ENCODE measurements at places on chromosomes 3 and 15.

DNA sequence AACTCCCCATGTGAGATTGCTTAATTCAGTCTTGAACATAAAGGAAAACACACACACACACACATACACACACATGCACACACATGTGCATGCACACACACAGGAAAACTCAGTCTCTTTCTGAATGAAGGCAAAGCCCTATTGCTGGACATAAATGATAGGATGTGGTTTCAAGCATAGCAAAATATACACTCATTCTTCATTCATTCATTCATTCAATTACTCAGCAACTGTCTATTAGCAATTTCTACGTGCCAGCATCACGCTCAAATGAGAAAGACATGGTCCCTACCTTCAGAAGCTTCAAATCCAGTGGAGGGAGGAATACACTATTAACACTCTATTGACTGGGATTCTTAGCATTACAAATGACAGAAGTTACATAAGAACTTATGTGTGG, 41.8 kb upstream of the UBE2E2 start:
- DNase-seq: no peak

- DNase-seq: no peak
Observed at GRCh38 chr3:10485380-10485779, 20.0 kb downstream of the ATP2B2 start.

DNA sequence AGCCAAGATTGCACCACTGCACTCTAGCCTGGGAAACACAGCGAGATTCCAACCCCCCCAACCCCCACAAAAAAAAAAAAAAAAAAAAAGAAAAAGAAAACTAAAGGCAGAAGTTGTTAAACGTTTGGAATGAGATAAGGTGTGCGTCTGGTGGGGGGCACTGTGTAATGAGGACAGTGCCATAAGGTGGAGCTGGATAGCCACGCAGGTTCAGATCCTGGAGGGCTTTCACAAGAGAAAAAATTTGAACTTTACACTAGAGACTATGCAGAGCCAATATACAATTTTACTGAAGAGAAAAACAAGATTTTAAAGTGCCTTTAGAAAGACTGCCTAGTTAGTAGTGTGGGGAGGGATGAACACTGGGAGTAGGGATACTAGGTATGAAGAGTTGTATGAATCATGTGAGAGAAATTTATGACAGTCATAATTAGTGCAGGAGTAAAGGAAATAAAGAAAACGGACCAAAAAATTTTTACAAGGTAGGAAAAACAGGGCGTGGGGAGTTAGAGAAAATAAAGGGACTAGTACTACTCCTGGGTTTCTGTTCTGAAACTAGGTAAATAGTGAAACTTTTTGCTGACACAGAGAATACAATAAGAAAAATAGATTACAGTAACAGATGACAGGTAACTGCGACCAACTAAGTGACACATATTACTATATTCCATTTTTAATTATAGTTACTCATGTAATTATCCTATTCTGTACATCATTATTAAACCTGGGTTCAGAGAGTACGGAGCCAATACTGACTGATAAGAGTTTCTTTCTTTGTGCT, 108.1 kb downstream of the PEAK1 start:
- DNase-seq: no peak

DNA sequence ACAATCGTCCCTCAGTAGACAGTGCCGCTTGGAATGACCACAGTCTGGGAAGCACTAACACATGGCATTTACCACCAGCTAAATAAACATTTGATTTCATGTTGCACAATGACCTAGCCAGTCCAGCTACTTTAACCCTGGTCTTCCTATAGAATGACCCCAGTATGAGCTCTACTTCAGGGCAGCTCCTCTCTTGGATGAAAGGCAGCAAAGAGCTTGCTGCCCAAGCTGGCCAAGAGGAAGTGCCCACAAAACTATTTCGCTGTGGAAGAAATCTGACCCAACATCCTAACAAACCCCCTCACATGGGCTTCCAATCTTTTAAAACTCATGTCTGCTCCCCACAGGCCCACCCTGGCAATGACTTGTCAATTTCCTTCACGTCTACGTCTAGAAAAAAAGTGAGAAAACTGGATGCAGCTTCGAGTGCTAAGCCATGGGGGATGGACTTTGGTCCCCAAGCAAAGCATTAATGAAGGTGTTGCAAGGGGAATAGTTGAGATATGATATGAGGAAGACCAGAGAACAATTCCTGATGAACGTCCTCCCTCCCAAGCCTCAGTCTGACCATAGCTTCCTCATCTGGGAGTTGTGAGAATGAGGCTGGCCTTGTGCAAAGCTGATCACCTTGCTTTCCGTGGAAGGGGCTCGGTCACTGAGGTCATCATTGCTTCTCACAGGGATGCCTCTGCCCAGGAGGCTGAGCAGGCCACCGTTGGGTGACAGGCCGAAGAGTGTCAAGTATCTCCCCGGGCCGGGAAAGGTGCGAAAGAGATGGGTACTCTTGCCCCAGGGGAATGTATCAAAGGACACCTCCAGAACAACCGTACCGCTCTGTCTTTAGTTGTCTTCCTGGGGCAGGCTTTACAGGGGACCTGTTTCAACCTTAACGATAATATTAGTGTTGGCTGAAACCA, 964 bp downstream of the SLC25A20 start:
- DNase-seq: peak; percentile 34

DNA sequence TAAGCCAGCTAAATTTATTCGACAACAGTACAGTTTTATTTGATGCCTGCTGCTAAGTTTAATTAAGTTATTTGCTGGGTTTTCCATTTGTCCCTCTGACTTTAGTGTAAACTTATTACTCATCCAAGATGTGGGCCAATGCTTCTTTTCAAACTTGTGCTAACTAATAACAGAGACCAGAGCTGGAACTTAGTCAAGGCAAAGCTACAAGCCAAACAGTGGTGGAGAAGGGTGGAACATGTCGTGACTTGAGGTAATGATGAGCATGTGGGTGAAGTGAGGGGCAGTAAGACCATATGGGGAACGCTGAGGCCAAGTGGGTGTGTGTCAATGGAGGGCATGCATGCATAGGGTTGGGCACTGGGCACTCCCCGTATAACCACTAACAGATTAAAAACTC, 63.9 kb downstream of the NMD3 start:
- DNase-seq: no peak

DNA sequence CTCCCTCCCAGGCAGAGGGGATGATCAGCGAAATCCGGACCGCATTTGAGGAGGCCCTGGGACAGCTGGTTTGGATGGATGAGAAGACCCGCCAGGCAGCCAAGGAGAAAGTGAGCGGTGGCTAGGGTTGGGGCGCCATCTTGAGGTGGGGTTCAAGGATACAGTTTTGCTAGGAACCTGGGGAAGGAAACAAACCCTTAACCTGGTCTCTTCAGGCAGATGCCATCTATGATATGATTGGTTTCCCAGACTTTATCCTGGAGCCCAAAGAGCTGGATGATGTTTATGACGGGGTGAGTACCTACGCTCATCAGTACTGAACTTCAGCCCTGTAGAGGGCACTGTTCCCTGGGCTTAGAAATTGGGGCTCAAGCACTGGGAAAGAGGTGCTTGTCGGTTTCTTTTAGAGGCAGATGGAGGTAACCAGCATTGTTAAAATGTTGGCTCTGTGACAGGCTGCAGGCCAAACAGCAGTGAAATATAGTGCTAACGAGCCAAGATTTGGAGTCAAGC, 9.6 kb upstream of the PSMD2 start:
- DNase-seq: no peak

DNA sequence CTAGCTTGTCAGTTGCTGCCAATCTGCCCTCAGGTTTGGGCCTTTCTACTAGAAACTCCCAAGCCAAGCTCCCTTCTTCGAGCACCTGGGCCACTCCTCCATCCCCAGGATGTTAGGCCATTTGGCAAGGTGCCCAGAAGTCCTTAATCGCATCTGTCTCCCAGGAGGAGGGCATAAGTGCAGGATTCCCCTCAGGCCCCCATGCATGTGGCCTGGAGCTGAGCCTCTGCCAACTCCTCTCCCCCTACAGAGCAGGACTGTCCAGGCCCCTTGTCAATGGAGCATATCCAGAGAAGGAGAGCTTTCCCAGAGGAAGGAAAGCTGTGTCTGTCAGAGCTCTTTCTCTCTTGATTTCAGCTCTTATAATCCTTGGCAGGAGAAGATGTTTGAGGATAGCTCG, 182.6 kb upstream of the ROPN1 start:
- DNase-seq: no peak

DNA sequence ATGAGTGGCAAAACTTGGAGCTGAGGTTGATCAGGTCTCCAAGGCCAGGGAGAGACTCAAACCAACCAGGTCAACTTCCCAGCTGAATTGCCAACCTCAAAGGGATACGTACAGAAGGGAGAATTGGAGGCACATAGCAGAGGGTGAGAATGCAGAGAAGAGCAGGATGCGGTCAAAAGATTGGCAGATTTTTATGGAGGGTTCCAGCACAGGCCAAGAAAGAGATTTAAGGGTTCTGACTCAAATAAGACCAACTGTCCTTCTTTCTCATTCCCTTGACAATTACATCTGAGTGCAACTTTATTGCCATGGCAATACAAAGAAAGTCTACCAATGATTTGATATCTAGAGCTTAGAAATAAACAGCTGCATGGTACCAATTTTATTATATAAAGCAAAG, 33.2 kb downstream of the SCG5 start:
- DNase-seq: no peak

- peak; percentile 58 for DNase-seq
Observed at GRCh38 chr3:64238971-64239667, 13.9 kb upstream of the PRICKLE2 start.

GRCh38 chr3:153789380-153789779, 331.8 kb upstream of the ARHGEF26 start:
- DNase-seq: no peak

DNA sequence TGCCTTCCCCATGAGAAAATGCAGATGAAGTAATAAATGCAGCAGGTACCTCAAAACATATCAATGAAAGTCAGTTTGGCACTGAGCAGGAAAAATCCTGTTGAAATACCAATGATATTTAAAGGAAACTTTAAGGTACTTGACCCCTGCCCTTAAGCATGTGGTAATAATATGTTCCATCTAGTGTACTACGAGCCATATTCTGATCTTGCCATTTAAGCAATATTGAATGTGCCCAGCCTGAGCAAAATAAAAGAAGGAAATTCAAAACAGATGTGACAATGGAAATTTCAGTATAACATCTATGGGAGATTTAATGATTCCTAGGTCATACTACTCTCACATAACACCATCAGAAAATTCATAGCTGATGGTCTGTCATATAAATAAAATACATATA, 191.8 kb upstream of the CGNL1 start:
- no peak for DNase-seq

GRCh38 chr15:85443593-85444087, 63.2 kb downstream of the AKAP13 start:
- no peak for DNase-seq

DNA sequence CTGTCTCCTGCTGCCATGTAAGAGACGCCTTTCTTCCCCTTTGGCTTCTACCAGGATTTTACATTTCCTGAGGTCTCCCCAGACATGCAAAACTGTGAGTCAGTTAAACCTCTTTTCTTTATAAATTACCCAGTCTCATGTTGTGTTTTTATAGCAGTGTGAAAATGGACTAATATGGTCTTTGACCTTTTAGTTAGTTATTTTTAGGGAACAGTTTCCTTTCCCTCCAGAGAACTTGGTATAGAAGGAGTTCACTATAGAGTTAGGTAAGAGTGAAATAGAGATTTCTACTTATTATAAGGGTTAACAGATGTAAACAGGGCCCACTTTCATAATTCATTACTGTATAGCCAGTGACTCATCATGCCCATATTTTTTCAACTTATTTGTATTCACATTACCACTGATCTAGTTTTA, 170.9 kb downstream of the UNC13C start:
- no peak for DNase-seq
